ENCODE measurements at places on chromosomes 7 and 10.

DNA sequence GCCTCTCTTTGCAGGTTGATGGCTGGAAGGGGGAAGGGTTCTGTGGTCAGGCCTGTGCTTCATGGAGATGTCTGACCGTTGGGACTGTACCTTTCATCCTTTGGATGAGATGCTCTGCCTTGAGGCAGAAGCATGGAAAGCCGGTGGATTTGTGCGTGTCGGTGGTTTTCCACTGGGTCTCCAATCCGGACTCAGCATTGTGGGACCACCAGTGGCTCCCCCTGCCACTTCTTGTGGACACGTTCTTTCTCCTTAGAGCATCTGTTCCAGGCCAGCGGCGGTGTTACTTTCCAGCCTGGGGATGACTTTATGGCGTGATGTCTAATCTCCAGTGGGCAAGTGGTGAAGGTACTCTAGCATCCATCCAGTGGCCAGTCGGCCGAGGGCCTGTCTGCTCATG lies 178.4 kb downstream of the MGMT start:
- no peak for DNase-seq

DNA sequence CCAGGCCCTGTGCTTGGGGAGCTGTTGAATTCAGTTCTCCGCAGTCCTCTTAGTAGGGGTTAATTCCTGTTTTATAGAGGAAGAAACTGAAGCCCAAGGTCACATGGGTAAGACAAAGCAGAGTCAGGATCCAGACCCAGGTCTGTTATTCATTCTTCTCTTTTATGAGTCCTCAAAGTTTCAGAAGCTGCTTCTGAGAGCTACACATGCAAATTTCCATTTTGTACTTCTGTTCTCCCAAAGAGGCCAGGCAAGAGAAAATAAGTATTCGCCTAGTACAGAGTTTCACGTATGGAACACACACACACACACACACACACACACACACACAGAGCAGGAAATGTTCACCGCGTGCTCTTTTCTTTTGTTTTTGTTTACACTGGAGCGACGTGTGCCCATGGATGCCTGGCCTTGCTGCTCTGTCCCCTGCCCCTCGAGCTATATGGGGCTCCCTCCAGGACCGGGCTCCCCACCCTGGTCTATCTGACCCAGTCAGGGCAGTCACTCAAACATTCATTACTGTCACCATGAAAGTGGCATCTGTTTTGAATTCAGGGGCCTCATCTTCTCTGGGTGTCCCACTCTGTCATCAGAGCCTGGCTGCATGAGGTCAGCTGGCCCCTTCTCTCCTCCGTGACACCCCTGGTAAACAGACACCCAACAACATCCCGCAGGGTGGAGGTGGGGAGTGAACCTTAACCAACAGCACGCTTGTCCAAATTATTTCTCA lies 84.4 kb downstream of the TNS3 start:
- DNase-seq, result no peak

DNA sequence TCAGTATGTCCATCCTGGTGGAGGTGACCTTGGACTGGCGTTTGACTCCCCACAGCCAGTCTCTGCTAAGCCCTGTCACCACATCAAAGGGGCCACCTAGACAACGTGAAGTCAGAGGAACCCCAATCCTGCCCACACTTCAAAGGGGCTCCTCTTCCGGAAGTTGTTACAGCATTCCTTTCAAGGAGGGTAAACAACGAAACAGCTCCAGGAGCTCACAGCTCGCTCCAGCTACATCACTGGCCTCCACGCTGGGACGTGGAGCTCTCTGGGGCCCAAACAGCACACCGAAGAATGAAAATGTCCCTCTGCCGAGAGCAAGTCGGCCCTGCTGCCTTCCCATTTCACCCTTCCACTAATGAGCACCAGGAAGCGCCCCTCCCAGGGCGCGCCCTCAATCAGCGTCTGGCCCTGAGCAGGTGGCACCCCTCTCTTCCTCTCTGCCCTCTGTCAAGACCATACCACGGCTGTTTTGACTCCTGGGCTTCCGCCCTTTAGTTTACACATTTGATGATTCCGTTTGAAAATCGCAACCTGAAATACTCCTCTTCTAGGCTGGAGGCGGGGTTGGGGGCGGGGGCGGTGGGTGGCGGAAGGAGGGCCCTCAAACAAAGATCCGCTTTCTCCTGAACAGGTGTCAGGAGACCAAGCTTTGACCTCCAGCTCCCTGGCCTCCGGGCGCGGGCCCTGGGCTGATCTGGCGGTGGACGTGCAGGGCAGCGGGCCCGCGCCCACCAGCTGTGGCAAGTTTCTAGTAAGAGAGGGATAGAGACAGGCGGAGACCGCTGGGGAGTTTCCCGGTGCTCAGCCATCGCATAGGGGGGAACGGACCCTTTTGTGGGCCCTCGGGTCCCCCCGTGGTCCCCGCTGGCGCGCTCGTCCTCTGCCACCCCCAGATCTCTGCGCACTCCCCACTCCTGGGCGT lies 53.1 kb upstream of the KDM7A start:
- no peak for DNase-seq

GRCh38 chr7:131424219-131424822 lies 96.6 kb downstream of the MKLN1 start:
- DNase-seq, result peak; percentile 50

DNA sequence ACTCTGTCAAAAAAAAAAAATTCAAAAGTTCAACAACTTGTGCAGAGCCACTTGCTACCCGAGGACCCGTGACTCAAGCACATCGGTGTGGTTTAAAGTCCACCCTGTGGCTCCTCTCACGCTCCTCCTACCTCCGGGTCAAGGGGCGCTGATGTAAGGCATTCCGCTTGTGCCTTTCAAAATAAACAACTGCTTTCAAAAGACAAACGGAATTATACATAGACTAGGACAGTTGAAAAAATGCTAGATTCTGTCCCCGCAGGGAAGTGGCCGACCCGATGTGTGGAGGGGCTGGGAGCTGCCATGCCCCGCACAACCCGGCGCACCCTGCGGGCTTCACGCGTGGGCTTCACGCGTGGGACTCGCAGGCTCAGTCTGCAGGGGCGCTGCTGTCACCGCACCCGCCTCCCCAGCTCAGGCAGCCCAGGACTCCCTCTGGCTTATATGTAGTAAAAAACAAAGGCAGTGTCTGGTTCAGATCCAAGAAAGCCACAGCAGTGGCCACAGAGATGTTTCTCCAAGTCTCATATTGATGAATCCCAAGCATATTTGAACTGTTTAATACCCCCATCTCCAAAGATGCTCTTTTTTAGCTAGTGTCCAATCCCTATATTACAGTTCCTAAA lies 239.7 kb upstream of the INHBA start:
- no peak for DNase-seq

DNA sequence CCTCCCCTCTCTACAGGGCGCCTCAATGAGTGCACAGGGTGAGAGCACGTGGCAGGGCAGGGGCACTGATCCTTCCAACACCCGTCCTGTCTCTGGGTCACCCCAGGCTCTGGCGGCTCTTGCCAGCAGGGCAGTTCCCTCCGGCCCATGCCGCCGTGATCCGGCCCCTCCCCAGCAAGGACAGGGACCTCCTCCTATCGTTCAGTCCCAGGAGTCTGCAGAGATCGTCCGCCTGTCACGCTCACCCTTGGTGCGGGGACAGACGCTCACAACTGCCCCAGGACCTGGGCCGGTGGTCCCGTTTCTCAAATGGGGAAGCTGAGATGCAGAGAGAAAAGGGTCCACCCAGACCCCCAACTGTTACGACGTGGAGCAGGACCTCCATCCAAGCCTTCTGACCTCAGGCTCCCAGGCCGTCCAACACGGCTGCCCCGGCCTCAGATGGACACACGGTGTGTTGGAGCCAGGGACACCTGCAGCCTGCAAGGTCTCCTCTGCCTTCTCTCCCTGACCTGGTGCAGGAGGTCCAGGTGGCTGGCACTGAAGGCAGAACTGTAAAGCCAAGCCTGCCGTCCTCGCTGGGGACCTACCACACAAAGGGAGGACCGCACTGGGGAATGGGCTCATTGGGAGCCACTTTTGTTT lies 248.9 kb downstream of the ELFN1 start:
- no peak for DNase-seq

GRCh38 chr10:69864321-69864720 lies 62.6 kb downstream of the COL13A1 start:
- DNase-seq, result peak; percentile 88

DNA sequence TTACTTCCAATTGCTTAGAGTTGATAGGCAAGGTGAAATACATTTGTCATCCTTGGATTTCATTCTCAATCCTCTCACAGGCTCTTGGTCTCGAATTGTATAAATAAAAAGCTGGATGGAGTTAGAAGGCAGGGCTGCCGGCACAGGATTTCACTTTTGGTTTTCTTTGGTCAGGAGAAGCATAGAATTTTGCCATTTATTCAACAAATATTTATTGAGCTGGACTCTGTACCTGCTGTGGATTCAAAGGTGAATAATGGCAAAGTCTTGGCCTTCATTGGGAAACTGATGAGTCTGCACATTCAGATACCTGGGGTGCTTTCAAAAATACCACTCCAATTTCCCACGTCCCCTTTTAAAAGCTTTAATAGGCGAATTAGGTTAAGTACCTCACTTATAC lies 49.7 kb downstream of the PDK4 start:
- no peak for DNase-seq

GRCh38 chr7:1505731-1506550 lies 1.8 kb upstream of the INTS1 start:
- DNase-seq, result no peak

- DNase-seq, result no peak
Observed at GRCh38 chr10:97838091-97838490, 11.6 kb upstream of the GOLGA7B start.

DNA sequence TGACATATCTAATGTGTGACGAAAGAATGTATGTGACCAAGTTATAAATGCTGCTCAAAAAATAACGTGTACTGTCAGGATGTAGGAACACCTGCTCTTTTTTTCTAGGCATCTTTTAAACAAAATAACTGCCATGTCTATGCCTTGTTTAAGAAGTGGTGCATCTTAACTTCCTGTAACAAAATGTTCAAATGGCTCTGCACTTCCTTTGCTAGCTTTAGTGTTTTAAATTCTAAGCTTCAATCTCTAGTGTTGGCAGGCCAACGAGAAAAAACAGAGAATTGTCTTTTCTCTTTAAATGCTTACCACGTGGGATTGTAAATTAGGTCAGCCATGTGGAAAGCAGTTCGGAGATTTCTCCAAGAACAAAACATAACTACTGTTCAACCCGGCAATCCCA lies 14.6 kb upstream of the PDSS1 start:
- DNase-seq, result no peak

DNA sequence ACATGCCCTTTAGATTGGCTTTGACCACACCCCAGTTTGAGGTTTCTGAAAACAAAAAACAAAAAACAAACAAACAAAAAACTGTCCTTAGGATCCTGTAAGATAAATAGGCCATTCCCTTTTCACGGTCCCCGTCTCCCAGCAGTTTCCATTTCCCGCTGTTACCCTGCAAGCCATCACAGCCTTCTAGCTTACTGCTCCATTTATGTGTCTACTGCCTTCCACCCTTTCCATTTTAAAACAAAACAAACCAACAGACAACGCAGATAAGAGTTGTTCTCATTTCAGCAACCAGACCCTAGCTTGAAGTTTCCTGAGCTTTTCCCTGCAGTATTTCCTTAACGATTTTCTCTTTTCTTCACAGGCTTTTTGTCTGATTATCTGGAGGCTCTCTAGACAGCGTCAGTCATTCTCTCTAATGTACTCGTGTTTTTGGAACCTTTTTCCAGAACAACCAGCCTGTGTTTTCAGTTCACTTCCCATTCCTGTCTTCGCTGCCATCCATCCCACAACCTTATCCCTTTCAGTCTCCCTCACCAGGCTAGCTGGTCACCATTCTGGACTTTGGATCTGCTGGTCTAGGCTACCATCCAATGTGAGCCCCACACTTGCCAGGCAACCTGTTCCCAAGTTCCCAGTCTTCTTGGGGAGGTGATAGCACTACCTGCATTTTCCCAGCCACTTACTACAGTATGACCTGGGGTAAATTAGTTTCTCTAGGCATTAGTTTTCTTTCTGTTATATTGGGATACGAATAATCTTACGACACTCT lies 317.3 kb upstream of the FZD1 start:
- DNase-seq, result no peak

GRCh38 chr10:93224005-93224779 lies 150.5 kb downstream of the CYP26A1 start:
- DNase-seq, result no peak

GRCh38 chr7:137371616-137372015 lies 28.1 kb upstream of the PTN start:
- no peak for DNase-seq

DNA sequence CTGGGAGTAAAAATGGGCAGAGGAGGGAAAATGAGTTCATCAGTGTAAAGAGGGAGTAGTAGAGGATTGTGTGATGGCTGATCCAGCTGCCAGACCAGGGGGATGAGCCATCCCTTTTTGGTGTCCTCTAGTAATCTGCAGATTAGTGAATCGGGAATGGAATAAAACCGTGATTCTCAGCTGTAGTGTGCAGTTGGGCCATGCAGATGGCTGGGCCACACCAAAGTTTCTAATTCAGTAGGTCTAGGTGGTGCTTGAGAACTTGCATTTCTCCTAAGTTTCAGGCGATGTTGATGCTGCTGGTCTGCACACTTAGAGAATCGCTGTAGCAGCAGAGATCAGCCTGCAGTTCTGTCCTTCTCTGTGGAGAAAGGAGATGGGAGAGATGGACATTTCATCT lies 22.7 kb downstream of the PDCD11 start:
- no peak for DNase-seq

- DNase-seq, result no peak
Observed at GRCh38 chr7:144628176-144628575, 207.7 kb downstream of the TPK1 start.

DNA sequence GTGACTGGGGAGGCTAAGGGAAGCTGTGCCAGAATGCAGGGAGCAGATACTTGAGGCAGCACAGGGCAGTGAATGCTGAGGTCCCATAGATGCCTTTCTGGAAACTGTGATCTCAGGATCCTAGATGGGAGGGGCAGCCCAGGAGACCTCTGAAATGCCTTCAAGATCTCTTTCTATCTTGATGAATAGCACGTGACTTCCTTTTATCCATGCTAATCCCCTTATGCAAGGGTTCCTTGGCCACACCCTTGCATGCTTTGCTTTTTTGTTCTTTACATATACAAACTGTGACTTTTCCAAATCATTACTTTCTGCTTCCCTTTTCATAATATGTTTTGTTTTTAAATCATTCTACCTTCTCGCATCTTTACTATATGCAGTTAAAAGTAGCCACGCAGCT lies 14.7 kb downstream of the ATRNL1 start:
- no peak for DNase-seq

All from AG10803 (cell line).